ENCODE measurements at places on chromosomes 5 and 9. TPM values are rescaled to one million over a fixed set of nuclear protein-coding genes. Genes with fewer than 3 reads are reported as not detected.

- DNase-seq = peak; percentile 81
Measured at GRCh38 chr5:133870661-133871060, 97.8 kb downstream of the C5orf15 start.

The NR2F1 gene
- 14.8 TPM for total RNA-seq

DNA sequence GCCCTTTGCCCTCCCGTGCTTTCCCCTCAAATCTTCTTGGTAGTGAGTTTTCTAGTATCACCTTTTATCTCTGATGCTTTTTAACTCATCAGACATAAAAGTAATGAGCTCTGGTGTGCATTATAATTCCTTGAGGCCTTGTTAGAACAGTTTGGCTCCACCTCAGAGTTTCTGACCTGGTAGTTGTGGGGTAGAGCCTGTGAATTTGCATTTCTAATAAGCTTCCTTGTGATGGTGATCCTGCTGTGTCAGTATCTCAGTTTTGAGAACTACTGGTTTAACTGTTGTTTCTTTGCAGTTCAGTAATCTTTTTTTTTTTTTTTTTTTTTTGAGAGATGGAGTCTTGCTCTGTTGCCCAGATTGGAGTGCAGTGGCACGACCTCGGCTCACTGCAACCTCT is 31.1 kb downstream of the UBE2D2 start:
- DNase-seq = no peak

GRCh38 chr5:150121448-150122157 is 34.0 kb downstream of the PDGFRB start:
- DNase-seq = no peak

GRCh38 chr9:81375187-81376100 is 313.9 kb downstream of the TLE1 start:
- DNase-seq = no peak

The TMC1 gene
- total RNA-seq = not detected

DNA sequence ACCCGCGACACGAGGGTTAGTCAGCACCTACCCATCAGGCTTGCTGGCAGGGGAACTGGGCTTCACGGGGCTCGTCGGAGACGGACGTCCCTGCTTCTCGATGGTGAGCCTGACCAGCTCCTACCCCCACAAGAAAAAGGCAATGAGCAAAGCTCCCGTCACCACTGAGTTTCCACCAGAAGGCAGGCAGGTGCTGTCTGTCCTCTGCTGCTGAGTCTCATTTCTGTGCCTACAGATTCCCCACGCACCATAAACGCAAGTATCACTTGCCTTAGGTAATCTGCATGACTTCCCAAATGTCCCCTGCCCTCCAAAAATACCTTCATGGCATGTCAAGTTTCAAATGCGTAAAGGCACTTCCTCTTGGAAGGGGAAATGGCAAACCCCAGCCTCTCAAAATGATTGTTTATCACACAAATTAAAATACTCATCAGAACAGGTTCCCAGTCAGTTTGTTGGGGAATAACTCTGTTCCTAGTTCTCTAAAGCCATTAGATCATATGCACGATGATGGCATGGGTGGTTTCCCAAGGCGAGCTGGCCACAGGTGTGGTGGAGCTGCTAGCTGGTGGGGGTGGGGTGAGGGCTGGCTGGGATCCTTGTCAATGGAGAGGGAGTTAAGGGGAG is 85.0 kb downstream of the PRRT1B start:
- no peak for DNase-seq

The PCDHA13 gene
- total RNA-seq = not detected

Measured in epithelial cell of proximal tubule (primary cell).